ENCODE measurements at places on chromosomes 4 and X.

GRCh38 chr4:9691238-9692065 lies 90.0 kb upstream of the DRD5 start:
- DNase-seq: peak; percentile 92

- DNase-seq: no peak
Measured at GRCh38 chrX:1466232-1466661, 13.5 kb upstream of the ASMTL start.

DNA sequence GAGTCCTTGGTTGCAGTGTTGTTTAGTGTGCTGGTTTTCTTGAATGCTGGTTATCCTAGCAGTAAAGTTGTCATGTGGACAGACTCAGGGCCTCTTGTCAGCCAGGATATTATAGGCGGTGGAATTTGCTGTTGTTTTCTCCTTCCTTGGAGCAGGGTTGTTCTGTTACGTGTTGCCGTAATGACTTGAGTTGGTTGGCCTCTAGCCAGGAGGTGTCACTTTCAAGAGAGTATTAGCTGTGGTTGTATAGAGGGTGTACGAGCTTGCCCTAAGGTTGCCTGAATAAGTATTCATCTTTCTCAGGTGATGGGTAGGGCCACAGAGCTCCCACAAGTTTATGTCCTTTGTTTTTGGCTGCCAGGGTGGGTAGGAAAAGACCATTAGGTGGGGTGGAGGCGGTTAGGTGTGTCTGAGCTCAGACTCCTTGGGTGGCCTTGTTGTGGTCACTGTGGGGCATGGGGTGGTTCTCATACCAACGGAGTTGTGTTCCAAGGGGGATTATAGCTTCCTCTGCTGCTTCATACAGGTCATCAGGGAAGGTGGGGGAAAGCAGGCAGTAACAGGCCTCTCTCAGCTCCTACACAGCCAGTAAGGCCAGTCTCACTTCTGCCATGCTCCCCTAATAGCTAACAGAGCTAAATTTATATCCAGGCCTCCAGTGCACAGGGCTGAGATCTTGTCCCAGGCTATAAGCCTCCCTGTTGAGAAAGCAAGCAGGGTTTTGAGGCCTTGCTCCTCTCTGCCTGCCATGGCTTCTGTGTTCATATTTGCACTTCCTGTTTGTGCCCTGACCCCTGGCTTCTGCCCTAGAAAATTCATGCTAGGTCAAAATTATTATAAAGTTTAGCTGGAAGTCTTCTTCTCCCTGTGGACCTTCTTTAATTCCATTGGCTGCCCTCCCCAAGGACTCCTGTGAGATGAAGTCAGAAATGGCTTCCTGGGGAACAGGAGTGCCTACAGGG lies 594.7 kb downstream of the RAPGEF2 start:
- no peak for DNase-seq

- DNase-seq: no peak
Measured at GRCh38 chr4:16271411-16271810, 45.1 kb upstream of the TAPT1 start.

GRCh38 chrX:119573222-119573621 lies 1.1 kb upstream of the UBE2A start:
- DNase-seq: no peak

DNA sequence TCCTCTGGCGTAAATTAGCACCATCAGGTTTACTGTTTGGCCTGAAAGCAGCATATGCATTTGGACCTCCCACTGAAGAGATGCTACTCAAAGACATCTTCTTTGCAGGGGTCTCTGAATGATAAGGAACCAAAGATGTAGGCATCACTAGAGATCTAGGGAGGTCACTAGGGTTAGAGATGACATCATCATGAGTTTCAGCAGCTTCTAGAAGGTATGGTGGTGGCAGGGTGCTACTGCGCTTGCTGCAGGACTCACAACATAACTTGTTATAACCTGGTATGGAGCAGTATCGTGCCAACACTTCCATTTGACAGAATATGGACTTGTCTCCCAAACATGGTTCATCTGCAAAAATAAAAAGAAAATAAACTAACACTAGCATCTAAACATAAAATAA lies 251.6 kb downstream of the NPFFR2 start:
- no peak for DNase-seq

DNA sequence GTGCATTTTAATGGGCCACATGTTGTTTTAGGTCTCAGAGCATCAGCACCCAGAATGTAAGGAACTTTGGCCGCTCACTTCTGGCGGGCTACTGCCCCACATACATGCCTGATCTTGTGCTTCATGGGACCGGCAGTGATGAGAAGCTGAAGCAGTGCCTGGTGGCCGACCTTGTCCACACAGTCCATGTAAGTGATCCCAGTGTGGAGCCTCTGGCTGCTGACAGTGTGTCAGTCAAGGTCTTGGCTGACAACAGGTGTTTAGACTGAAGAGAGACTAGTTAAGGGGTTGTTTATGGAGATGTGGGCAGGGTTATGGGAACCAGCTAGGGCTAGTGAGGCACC lies 101.4 kb downstream of the FNIP2 start:
- no peak for DNase-seq

DNA sequence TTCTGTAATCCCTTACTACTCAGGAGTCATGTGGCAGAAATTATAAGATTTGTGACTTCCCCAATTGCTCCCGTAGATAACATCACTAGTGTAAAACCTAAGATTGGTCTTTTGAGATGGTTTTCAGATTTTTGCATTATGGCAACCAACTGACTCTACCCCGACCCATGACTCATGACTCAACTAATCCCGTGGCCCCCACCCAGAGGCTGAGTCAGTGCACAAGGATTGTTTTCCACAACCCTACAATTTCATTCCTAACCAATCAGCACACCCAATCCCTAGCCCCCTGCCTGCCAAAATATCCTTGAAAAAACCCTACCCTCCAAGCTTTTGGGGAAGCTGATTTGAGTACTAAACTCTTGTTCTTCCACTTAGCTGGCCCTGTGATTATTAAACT lies 109.4 kb upstream of the FAM9C start:
- no peak for DNase-seq

DNA sequence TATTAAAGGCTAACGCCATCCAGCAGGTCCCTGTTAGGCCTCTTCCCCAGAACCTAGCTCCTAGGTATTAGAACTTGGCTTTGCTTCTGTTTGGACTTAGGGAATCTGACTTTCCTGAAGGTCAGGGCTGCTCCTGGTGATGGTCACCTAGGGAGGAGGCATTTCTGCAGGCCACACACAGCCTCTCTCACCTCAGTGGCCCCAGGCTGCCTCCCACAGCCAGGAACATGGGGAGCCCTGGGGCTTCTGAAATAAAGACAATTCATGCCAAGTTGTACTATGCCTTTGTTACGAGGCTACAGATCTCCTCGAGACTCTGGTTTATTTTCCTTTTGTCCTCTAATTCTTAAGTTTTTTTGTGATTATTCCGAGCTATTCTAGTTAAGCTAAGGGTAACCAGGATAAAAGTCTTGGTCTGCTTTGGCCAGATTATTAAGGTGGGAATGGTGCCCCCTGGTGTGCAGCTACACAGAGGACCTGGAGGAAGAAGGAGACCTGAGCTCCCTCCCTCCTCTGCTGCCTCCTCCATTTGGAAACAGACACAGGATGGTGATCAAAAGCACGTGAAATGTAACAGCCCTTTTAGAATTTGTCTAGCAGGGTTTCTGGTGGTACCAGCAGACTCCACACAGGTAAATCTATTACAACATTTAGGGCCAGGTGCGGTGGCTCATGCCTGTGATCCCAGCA lies 131.0 kb downstream of the DCLK2 start:
- DNase-seq: peak; percentile 30

DNA sequence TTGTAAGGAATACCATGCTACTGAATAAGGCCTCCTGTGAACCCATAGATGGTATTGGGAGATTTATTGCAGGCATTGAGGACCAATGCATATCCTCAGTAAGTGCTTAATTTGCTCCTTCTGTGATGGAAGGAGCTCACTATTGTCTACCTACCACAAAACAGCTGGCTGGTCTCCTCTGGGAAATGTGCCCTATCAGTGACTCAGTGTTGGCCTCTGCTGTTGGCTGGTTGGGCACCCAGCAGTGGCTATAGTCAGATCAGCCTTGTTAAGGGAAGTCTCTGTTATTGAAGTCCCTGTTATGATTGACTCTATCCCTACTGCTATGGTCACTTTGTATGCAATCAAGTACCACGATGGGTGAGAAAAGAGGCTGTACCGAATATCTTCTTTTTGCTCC lies 27.5 kb upstream of the OTUD4 start:
- DNase-seq: no peak

DNA sequence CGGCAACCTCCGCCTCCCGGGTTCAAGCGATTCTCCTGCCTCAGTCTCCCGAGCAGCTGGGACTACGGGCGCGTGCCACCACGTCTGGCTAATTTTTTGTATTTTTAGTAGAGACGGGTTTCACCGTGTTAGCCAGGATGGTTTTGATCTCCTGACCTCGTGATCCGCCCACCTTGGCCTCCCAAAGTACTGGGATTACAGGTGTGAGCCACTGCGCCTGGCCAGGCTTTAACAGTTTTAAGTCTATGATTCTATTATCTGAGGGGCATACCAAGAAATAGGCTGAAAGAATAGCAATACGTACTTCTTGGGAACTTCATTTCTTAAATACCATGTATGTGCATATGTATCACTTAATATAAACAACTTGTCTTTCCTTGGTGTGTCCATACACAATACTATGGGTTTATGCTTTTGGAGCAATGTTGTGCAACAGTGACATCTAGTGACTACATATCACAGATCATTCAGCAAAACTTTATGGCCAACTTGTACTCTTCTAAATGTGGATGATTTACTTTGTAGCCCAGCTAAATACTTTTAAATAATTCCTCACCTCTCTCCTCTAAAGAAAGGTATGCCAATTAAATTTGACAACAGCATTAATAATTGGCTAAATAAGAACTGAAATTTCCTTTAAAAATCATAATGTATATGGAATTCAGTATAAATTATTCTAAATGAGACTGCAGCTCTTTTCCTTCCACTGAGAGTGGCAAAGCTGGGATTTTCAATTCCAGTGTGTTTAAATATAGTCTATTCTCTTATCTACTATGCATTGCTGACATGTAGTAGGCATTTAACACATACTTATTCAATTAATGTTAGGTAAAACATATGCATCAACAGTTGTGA lies 10.4 kb downstream of the SLC9B1 start:
- DNase-seq: peak; percentile 66

DNA sequence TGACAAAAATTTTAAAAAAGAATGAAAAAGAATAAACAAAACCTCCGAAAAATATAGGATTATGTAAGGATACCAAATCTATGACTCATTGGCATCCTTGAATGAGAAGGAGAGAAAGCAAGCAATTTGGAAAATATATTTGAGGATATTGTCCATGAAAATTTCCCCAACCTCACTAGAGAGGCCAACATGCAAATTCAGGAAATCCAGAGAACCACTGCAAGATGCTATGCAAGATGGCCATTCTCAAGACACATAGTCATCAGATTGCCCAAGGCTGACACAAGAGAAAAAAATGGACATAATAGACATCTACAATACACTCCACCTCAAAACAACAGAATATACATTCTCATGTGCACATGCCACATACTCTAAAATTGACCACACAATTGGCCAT lies 135.9 kb upstream of the SPANXB1 start:
- DNase-seq: no peak

- DNase-seq: no peak
Measured at GRCh38 chr4:153684971-153685371, 891 bp downstream of the TLR2 start.

GRCh38 chr4:145418739-145419138 lies 62.9 kb upstream of the SMAD1 start:
- peak; percentile 2 for DNase-seq

DNA sequence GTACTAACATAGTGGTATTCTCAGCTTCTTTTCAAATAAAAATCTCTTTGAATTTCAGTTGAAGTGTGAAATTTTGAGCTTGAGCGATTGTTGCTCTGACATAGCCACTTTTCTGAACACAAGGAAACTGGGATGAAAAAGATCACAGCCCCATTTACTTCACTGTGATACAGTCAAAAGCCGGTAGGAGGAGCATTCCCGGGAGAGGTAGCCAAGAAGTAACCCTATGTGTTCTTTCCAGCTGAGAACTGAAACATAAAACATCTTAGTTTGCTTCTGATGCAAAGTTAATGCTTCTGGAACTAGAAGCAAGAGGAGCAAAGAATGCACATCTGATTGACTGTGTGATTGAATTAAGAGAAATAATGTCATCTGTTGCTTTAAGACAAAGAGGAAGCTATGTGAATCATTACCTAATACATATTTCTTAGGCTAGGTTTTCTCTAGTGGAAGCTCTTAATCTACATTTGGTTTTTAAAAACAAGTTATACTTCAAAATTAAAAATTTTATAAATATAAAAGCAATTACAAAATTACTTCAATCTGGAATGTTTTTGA lies 88.3 kb upstream of the UNC5C start:
- no peak for DNase-seq

- peak; percentile 71 for DNase-seq
Measured at GRCh38 chr4:68375667-68376559, 26.0 kb upstream of the YTHDC1 start.

DNA sequence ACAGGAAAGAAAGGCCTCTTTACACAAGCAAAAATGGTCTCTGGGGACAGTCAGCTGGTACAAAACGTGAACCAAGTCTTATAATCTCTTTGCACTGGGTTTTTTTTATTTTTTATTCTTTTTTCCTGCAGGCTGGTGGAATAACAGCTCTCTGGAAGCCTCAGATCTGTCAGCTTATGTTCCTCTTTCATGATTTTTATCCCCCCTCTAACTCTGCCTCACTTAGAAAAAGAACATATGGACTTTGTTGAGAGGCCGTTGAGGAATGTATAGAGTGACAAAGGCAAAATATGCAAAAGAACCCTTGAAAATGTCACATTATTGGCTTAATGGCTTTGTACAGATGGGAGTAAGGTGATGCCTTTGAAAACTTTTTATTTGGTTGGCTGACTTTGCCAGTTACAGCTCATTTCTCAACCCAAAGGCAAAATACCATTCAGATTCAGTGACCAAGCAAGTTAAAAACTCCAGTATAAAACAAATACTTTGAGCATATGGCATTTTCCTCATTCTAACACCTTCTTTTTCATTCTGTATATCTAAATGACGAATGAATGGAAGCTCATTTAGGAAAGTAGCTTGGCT lies 111.1 kb downstream of the RNF150 start:
- no peak for DNase-seq

- no peak for DNase-seq
Measured at GRCh38 chr4:181330654-181331201, 912.5 kb upstream of the TENM3 start.

DNA sequence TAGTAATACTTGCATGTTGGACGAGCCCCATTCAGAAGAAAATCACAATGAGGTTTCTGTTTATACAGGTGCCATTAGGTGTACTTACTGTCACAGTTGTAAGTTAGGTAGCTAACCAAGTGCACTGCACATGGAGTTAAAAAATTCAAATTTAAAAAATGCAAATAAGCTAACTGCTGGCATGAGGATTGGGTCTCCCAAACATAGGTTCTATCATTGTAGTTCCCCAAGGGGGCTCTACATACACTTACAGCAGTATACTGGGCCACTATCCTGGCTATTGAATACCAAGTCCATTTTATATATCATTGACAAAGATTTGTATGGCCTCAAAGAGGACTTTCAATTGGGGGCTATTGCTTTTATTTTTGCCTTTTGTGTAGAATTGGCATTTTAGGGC lies 153.4 kb downstream of the FMR1NB start:
- no peak for DNase-seq

- DNase-seq: no peak
Measured at GRCh38 chrX:110403441-110404238, 45.0 kb downstream of the RTL9 start.

All from activated CD4-positive, alpha-beta T cell treated with anti-CD3 and anti-CD28 coated beads, Interleukin-10, Interleukin-2, amounts not matched to agents 100 ng/mL and 50 ng/mL, durations not matched to agents 16 hours and 8 hours (primary cell).